Stimulated activated CD4-positive, alpha-beta T cell treated with anti-CD3 and anti-CD28 coated beads, Interleukin-15, amount 100 ng/mL, for 1 hour (primary cell): ENCODE measurements at places on chromosomes 11 and 22.

DNA sequence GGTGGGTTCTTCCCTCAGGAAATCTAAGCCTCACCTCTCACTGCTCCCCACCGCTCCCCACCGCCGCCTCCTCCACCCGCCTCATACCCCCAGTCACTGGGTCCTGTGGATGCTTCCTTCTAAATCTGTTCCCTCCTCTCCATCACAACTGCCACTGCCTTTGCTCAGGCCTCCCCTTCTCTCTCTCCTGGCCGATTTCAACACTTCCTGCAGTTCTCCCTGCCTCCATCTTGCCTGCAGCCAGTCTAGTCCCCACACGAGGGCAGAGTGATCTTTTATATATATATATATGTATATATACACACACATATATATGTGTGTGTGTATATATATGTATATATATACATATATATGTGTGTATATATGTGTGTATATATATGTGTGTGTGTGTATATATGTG lies 27.8 kb downstream of the CREB3L1 start:
- DNase-seq: no peak

- no peak for DNase-seq
Measured at GRCh38 chr22:24582056-24582814, 10.6 kb downstream of the LRRC75B start.

DNA sequence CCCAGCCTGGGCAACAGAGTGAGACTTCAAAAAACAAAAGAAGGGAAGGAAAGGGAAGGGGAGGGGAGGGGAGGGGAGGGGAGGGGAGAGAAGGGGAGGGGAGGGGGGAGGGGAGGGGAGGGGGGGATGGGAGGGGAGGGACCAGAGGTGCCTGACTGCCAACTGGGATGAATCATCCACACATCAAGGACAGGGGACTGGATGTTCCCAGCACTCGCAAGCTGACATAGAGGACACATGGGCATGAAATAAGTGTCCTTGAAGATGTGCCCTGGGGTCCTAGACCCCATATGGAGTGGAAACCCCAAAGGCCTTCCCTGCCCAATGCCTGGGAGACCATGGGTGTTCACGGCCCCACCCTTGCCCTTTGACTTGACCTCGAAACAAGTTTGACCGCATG lies 19.8 kb downstream of the TST start:
- no peak for DNase-seq

- DNase-seq: no peak
Measured at GRCh38 chr11:91981995-91982394, 242.6 kb upstream of the FAT3 start.

DNA sequence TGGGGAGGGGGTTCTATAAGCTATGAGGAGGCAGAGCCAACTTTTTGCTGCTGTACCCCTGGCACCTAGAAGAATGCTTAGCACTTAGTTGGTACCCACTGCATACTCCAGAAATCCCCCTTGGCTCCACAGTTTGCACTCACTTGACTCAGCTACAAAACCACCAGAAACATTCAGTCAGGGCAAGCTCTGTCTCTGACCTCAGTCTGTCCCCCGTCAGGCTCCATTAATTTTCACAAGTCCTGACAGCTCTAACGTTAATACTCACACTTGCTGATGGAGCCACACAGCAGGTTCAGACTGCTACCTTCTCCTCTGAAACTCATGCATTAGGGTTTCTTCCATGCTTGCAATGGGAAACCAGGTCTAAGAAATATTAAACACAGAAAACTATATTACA lies 81.7 kb downstream of the MPPED2 start:
- DNase-seq: no peak

DNA sequence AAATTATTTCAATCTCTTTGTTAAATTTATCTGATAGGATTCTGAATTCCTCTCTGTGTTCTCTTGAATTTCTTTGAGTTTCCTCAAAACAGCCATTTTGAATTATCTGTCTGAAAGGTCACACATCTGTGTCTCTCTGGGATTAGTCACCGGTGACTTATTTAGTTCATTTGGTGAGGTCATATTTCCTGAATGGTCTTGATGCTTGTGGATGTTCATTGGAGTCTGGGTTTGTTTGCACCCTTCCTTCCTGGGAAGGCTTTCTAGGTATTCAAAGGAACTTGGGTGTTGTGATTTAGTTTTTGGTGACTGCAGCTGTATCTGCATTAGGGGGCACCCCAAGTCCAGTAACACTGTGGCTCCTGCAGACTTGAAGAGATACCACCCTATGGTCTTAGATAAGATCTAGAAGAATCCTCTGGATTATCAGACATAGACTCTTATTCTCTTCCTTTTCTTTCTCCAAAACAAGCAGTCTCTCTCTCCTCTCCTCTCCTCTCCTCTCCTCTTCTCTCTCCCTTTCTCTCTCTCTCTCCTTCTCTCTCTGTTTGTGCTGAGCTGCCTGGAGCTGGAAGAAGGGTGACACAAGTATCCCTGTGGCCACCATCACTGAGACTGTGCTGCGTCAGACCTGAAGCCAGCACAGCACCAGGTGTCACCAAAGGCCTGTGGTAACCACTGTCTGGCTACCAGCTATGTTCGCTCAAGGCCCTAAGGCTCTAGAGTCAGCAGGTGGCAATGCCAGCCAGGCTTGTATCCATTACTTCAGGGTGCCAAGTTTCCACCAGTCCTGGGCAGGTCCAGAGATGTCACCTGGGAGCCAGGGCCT lies 3.3 kb upstream of the HEPN1 start:
- DNase-seq: no peak

- no peak for DNase-seq
Measured at GRCh38 chr11:124879493-124880289, 14.5 kb downstream of the ROBO3 start.

- no peak for DNase-seq
Measured at GRCh38 chr11:33544593-33545373, 155.8 kb downstream of the C11orf91 start.

GRCh38 chr22:35947794-35948425 lies 80.7 kb downstream of the RBFOX2 start:
- DNase-seq: no peak

GRCh38 chr11:43035086-43035485 lies 276.7 kb upstream of the API5 start:
- no peak for DNase-seq

DNA sequence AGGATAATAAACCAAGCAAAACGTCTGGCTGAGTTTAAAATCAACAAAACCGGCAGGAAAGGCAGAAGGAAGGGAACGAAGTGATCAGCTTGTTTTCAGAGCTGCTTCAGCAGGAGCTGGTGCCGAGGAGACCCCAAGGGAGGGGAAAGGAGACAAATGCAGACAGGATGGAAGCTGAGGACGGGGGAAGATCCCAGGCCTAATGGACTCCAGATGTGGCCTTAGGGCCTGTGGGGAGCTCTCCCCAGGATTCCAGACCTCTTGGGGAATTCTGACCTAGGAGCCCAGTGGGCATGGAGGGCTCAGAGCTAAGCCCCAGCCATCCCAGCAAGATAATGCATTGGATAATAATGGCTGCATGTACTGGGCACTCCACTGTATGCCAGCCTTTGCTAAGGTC lies 211.4 kb upstream of the NARS2 start:
- DNase-seq: no peak

- DNase-seq: no peak
Measured at GRCh38 chr11:121596195-121597155, 143.7 kb upstream of the SORL1-AS1 start.

DNA sequence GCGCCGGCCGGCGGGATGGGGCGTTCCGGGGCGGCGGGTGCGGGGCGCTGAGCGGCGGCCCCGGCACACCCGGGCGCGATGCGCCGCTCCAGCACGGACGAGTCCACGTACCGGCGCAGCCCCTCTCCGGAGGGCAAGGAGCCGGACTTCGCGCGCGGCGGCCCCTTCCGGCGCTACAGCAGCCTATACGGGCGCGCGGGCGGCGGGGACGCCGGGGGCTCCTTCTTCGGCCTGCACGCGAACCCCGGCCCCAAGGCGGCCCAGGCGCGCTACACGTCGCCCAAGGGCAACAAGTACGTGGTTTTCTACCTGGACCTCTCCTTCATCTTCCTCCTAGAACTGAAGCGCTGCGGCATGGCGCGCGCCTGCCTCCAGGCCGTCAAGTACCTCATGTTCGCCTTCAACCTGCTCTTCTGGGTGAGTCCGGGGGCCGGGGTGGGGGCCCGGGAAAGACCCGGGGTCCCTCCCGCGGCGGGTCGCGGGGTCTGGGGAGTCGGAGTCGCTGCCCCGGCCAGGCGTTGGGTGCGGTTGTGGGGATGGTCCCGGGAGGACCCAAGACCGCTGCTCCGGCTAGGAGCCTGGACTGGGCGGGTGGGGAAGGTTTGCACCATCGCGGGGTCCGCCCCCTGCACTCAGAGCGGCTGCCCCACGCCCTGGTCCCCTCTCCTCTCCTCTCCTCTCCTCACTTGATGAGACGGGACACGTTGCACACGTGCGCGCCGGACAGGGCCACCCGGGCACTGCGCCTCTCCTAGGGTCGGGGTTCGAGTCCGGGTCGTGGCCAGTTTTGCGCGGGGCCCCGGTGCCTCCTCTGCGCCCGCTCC lies 7.5 kb downstream of the TSPAN4 start:
- DNase-seq: no peak

GRCh38 chr11:70059971-70060370 lies 18.1 kb upstream of the ANO1 start:
- DNase-seq: no peak

DNA sequence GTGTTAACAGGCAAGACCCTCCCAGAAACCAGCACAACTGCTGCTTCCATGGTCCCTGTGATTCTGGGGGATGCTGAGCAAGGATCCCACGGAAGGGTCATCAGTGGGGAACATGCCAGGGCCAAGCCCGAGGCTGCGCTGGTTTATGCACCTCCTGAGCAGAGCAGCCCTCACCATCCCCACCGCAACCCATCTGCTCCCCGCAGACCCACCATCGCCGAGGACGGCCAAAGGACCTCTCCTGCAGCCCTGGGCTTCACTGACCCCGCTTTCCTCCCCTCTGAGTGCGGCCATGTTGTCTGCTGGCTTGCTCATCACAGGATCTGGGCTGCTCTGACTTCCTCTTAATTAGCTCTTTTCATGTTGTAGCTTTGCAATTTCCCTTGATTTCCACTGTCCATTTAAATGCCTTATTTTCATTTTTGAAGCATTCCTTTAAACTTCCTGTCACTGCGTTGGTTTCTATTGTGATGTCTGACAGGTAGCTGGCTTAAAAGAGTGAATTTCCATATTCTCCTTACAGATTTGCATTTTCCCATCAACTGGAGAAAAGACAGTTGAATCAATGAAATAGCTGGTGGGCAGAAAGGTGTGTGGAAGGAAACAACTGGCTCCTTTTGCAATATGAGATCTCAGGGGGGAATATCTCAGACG lies 14.9 kb downstream of the TP53AIP1 start:
- DNase-seq: no peak

DNA sequence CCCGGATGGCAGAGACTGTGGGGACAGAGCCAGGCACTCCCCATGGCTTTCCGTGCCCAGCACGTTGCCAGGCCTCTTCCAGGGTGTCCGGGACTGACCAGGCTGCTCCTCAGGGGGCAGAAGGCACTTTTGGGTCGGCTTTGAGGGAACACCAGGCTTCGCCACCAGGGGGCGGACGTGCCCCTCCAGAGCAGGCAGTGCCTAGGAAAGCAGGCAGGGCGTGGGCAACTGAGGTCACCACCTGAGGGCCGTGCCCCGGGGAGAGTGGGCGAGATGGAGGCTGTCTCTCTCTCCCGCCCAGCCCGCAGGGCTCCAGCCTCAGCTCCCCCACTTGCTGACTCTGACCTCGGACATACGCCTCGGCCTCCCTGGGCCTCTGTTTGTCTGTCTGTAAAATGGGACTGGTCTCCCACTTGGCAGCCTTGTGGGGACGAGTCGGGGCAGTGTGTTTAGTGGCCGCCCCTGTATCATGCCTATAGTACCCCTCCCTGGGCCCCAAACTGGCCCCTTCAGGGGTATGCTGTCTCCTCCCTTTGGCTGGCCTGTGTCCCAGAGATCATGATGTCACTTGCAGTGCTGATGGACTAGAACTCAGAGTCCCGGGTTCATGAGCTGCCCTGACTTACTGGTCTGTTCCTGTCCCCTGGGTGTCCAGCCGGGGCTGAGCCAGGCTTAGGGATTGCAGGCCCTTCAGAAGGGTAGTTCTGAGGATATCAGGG lies 4.4 kb upstream of the PRR5 start:
- peak; percentile 77 for DNase-seq
